ENCODE measurements at places on chromosomes 2 and 18.

DNA sequence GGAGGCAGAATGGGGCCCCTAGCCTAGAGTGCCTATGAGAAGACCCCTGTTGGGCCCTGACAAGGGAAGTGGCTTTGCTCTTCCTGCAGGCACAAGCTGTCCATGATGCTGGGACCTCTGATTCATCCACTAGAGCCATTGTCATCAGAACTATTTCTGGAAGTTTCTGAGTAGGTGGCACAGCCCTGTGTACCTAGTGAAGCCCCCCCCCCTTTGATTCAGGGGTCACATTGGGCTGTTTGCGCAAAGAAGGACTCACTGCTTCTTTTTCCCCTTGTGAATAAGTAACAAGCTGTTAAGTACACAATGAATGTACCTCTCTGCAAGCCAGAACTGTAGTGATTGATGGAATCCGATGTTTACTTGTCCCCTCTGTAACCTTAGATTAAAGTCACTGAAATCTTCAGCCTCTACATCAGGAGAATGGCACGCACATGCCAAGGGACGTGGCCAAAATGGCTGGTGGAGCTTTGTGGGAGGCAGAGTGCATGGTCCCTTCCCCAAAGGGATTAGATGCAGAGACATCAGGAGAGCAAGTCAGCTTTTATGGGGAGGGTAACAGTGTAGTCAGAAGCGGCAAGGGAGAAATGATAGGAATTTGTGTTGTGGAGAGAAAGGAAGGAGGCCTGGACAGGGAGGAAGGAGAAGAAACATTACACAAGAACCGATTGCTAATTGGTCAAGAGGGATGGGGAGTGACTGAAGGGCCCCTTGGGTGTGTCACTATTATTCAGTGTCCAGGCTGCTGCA, 267.6 kb upstream of the RAB12 start:
- no peak for DNase-seq

GRCh38 chr2:70613521-70613920, 59.9 kb upstream of the TGFA start:
- DNase-seq: no peak

DNA sequence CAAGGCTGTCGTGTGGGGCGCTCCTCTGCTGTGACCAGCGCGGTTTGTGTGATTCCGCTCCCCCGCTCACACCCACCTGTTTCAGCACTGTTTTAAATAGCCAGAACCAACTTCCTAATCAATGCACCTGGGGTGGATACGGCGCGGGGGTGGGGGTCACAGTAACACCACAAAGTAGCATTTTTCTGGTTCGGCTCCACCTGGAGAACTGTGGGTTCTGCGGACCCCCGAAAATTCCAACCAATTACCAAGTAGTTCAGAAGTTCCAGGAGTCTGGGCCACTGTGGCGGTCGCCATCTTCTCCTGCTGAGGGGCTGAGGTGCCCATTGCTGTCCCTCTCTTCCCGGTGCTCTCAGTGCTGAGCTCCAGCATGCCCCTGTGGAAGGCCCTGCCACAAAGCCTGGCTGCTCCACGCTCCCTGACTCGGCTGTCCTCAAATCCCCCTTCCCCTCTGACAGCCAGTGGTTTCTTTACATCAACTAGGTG, 79.4 kb downstream of the GFPT1 start:
- DNase-seq: no peak

DNA sequence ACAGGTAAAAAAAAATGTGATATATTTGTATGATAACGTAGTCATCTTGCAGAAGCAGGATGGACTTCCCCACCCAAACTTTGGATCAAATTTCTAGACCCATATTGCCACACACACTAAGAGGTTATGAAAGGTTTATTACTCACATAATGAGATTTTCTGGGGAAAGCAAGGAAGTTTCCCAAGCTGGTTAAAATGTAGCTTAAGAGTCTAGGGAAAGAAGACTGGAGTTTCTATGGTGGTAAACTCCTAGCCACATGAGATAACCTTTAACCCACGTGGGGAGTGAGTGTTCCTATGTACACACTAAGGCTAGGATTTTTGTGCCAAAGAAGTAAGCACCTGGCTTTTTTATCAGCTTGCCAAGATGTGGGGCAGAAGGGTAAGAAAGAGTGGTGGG, 335.7 kb upstream of the UBE2E3 start:
- DNase-seq: no peak

DNA sequence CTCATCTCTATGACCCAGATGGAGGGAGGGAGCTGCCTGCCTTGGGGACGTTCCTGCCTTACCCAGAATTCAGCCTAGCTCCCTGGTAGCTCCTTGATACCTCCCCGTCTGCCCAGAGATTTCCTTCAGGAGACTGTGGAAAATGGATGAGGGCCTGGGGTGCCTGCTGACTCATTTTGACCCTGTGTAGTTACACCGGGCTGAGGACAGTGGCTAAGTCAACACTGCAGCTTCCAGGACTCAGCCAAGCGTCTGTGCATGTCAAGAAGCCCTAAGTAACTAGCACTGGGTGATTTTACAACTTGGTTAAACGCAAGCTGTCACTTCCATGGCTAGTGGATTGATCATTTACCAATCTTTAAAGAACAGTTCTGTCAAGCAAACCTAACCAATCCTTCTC, 23.3 kb upstream of the EPAS1 start:
- no peak for DNase-seq

DNA sequence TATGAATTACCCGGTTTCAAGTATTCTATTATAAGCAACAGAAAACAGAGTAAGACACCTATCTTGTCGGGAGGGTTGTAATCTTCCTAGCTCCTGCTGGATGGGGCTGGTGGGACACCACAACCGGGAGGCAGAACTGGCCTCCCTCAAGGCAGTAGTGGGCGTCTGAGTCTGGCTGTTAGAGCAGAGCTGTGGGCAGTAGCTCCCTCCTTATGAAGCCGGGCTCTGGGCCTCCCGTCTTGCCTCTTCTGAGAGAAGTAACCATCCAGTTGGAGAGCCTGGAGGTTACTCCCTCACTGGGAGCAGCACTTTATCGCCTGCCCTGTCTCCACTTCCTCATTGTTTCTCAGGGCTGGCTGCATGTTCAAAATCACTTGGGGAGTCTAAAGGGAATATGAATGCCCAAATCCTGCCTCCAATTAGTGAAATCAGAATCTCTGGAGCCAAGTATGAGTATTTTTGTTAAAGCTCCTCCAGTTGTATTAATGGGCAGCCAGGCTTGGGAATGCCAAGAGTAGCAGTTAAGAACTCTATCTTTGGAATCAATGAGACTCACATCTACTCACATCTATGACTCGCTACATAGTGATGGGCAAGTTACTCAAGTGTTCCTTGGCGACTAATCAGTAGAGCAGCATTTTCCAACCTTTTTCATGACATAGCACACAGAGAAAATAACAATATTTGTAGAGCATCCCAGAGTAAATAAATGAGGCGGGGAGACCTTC, 27.3 kb upstream of the NRP2 start:
- no peak for DNase-seq

DNA sequence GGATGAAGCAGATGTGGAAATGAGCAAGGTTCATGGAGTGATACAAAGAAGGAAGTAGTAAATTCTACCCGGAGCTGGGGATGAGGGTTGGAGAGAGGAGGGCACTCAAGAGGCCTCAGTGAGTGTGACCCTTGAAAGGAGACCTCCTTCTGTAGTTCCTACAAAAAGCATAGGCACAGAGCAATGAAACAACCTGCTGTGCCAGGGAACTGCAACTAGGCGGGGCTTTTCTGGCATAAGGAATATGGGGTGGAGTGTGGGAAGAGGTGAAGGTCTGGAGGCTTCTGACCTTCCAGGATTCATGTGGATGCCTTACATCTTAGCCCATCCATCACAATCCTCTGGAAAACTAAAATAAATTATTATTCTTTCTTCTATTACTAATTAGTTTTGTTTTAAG, 25.5 kb upstream of the PGAP1 start:
- DNase-seq: no peak

- DNase-seq: no peak
Observed at GRCh38 chr18:8314124-8314523, 295.1 kb upstream of the RAB12 start.

DNA sequence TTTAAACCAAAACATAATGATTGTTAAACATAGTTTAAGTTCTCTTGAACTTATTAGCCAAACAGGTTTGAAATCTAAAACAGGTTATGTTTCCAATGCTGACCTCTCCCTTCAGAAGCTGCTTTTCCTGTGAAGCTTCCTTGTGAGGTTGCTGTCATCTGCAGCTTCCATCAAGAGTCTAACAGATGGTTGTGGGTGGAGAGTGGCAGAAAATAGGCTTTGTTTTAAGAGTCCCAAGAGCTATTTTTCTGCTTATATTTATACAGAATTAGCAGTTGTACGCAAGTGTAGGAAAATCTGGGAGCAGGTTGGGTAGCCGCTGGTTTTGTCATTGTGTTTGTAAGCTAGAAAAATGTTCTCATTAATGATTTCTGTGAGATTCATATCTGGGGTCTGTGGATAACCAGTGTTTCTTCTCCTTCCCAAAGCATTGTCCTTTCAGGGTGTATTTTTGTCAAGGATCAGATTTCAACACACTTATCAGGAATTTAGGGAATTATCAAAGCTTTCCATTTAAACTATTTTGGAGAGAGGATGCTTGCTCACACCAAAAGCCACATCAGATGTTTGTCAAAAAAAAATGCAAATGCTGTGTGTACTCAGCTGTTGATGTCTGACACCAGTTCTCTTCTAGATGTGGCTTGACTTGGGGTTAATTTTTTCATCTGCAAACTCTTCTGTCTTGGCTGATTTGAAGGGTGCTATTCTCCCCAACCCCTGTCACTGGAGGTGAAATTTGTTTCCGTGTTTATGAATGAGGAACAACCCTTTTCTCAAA, 78.1 kb upstream of the KIF5C start:
- no peak for DNase-seq

DNA sequence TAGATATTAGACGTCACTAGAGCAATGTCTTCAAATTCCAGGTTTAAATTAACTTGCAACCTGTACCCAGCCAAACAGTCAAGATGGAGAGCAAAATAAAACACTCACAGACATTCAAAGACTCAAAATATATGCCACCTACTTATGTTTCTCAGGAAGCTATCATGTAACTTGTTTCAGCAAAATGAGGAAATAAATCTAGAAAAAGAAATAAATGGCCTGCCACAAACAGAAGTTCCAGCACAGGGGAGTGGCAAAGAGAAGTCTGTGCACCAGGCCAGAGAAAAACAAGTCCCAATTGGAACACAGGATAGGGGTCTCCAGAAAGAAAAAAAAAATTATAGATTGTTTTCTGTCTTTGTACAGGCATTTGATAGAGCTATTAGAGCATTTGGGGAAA, 96.7 kb downstream of the LRP2 start:
- no peak for DNase-seq

DNA sequence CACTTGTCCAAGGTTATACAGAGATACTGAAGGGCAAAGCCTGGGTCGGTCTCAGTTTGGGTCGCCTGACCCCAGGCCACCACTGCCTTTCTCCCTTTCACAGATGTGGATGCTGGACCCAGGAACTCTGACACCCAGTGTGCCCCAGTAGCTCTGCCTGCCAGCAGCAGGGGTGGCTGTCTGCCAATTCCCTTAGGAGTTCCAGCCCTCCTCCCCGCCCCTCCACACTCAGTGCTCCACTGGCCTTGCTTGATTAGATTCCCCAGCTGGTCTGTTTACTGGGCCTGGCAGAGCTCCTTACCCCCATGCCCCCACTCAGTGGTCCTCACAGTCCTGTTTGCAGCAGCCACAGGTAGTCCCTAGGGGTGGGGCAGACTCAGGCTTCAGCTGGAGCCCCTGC, 75.5 kb downstream of the NPAS2 start:
- DNase-seq: no peak

DNA sequence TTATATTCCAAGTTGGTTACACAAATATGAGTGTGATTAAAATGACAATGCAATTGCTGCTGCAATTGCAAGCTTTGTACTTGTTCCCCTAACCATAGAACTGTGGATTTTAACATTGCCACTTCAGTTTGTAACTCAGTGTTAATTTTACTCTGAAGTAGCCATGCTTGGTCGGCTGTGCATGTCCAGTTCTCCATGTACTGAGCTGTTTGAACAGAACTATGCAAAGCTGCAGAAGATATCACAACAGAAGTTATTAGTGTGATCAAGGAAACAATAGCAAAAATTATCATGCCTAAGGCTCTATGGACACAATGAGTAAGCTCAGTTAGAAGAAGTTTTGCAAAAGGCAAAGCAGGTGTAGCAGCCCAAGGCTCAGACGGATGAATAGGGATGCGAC, 45.3 kb downstream of the CXCR4 start:
- DNase-seq: no peak

DNA sequence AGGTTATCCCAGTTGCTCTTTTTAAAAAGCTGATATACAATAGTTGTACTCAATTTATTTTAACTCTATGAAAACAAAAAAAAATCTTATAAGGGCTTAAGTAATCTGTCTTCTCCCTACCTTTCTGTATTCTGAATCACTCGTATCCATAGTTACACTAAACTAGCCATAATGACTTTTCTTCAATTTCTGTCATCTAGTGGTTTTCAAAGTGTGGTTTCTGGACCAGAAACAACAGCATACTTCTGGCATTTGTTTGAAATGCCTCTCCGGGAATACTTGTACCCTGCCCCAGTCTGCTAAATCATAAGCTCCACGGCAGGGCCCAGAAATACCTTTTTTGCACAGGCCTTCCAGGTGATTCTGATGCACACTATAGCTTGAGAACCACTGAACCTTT, 253.6 kb downstream of the LRRTM4 start:
- no peak for DNase-seq

DNA sequence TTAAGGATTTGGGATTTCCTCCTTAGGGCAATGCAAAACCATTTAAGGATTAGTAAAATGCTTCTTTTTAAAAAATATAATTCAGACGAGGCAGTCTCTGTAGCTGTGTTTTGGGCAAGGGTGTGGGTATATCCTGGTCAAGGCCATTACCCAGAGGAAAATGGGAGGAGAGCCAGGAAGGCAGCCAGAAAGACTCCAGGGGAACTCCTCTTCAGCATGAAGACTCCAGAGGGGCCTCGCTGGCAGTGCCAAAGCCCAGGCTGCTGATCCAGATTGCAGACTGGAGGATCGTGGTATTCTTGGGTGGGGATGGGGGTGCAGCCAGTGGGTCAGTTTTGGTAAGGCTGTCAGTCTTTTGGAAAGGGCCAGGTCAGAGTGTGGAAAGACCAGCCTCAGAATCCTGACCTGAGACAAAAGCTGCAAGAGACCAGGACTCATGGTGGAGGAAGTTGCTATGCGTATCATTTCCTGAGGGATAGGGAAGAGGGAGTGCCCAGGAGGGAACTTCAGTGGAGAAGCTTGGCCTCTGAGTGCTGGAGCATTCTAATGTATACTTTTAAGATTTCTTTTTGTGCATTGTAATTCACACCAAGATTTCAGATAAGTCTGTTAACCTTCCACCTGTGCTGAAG, 20.9 kb upstream of the RAB11FIP5 start:
- DNase-seq: no peak

DNA sequence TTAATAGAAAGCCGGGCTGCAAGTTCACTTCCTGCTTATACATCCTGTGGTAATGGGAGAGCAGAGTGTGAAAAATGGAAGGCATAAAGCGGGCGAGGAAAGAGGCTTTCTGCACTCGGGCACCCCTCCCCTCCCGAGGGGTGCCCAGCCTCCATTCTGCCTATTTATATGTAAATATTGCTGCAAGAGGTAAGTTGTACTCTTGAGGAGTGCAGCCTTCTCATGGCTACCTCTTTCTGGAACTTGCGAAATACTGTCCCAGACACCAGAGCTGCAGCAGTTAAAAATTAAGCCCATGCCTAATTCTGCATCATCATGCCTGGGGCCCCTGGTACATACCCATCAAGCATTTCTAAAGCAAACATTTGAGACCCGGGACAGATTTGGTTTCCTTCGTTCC, 156.0 kb downstream of the GBX2 start:
- no peak for DNase-seq

All from stimulated activated CD4-positive, alpha-beta T cell treated with anti-CD3 and anti-CD28 coated beads, Interleukin-2, amount 100 ng/mL, for 48 hours (primary cell).